Cardiac septum (tissue), 1 donor: ENCODE measurements at places on chromosomes 2 and 18.
A peak's percentile ranks its signal among the peaks of the same experiment; 100 is the strongest.

DNA sequence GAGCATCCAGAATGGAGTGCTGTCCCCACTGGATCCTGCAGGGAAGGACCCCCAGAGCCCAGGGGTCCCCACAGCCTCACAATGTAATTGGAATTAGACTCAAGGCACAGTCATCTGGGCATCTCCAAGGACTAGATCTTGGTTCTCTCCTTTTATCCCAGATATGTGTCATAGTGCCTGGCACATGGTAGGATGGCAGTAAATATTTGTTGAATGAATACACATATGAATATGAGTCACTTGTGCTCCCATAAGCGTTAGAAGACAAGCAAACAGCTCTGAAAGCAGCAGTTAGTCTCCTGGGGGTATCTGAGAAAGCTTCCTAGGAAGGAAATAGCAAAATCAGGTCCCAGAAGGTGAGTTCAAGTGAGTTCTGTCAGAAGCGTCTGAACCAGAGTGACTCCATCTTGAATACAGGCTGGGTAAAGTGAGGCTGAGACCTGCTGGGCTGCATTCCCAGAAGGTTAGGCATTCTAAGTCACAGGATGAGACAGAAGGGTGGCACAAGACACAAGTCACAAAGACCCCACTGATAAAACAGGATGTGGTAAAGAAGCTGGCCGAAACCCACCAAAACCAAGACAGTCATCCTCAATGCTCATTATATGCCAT lies 234.1 kb upstream of the ID2 start:
- no peak for DNase-seq

GRCh38 chr2:8090748-8091700 lies 590.8 kb upstream of the ID2 start:
- DNase-seq, result no peak

- no peak for DNase-seq
Measured at GRCh38 chr2:6639929-6640620, 225.6 kb downstream of the CMPK2 start.

- no peak for DNase-seq
Measured at GRCh38 chr2:160358046-160358445, 135.6 kb downstream of the RBMS1 start.

GRCh38 chr2:140234116-140234515 lies 1453.9 kb upstream of the NXPH2 start:
- no peak for DNase-seq

- no peak for DNase-seq
Measured at GRCh38 chr18:22753130-22753831, 179.8 kb upstream of the RBBP8 start.

DNA sequence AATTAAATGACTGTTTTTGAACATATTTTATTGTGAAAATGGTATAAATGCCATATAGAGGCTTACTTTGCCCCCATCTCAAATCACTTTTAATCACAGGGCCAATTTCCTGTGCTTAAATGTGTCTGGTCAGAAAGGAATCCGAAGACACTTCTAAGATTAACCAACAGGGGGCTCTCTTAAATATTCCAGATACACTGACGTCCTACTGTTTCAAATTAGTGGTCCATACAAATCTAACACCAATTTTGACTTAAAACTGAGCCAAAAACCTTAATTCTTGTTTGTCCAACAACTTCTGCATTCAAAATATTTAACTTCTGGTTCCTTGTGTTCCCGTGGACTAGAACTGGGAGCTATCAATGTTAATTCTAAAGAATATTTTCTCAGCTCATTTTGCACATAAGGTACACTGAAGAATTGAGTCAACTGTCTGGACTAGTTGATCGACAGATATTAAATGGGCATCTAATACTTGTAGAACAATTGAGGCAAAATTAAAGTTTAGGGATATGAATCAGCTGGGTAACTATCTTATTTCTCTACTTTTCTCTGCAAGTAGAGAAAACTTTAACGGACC lies 557.5 kb downstream of the ARHGAP15 start:
- no peak for DNase-seq

DNA sequence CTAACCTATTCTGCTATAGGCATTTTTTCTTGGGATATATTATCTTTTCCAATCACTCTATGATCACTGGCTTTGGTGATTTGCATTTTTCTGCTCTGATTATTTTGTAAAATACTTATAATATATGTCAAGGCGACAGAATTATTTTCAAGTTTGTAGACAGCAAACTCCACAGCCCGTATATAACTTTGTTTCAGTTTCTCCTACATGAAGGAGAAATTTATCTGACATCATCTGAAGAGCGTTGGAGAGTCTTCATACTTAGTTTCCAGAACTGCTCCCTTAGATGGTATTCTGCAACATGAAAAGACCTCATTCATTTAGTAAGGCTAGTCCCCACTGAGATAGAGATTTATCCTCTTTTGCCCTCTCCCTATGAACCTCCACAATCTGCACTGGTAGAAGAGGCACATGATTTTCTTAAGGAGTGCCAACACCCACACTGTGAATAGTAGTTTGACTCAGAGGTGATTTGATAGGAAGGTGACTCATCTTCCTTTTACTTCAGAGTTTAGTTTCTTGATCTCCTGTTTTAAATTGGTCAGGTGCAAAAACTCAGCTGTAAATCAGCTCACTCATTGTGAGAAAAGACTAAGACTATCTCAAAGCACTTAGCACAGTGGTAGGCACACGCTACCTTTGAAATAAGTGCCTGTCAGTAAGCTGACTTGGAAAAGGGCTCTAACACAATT lies 1848.6 kb upstream of the CELF4 start:
- no peak for DNase-seq

GRCh38 chr2:72128843-72129227 lies 18.8 kb downstream of the CYP26B1 start:
- peak; percentile 59 for DNase-seq

DNA sequence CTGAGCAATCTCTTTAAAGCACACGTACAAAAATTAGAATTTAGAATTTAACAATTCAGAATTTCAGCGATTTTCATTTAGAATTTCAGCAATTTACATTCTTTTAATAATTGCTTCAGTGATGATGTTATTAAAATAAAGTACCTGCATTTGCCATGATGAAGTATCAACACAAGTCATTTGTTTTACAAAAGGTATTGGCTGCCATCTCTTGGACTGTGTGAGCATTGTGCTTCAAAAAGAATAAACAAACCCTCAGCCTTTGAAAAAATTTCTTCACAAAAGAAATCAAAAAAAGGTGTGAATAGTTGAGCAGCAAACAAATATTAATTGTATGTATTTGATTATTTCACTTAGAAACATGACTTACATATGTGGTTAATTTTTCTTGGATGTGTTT lies 27.1 kb upstream of the ZC3H15 start:
- no peak for DNase-seq

- DNase-seq, result peak; percentile 71
Measured at GRCh38 chr2:10497797-10498251, 49.7 kb upstream of the ODC1 start.

GRCh38 chr2:220458051-220458450 lies 830.6 kb downstream of the SLC4A3 start:
- no peak for DNase-seq

GRCh38 chr2:110838657-110839384 lies 106.4 kb downstream of the ACOXL start:
- no peak for DNase-seq

- no peak for DNase-seq
Measured at GRCh38 chr2:219381448-219381847, 6.3 kb downstream of the DNPEP start.

DNA sequence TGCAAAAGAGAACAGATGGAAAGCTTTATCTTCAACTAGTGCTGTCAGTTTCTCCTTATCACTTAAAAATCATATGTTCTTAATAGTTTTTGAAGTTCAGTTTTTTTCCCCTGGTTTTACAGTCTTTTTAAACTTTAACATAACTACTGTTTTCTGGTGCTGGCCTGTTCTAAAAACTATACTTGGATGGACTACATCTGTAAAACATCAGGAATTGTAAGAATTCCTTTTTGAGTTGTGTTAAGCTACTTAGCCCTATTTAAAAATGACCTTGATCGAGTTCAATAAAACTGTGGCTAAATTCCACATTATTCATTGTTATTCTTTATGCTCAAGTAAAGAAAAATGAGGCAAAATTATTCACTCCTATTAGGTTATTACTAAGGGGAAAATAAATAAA lies 397.7 kb downstream of the NUP35 start:
- DNase-seq, result no peak

DNA sequence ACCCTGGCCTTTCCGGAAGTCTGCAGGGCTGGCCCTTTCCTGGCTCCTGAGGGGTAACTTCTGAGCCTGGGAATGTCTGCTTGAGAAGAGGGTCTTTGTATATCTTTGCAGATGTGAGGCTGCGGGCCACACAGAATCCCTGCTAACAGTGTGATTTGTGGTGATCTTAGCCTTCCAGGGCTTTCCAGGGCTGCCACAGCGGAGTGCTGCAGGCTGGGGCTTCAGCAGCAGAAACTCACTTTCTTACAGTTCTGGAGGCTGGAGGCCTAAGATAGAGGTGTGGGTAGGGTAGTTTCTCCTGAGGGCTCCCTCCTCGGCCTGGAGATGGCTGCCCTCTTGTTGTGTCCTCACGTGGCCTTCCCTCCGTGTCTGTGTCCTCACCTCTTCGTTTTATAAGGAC lies 294.7 kb upstream of the HS6ST1 start:
- DNase-seq, result no peak

- no peak for DNase-seq
Measured at GRCh38 chr2:231617059-231617926, 24.6 kb downstream of the TEX44 start.

GRCh38 chr2:152525277-152525838 lies 190.4 kb downstream of the FMNL2 start:
- DNase-seq, result no peak

DNA sequence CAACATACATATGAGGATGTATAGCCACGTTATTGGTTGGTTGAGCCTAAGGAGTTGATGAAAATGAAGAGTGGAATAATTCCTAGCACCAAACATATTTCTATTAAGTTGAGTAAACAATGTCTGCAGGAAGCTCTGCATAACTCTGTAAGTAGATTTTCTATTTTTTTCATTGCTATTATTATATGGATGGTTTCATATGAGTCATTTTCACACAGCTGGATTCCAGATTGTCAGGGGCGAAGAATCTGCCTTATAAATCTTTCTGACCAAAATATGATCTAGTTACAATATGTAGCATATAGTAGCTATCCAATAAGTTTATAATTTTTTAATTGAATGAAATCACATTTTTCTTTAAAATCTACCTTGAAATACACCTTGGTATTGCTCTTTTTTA lies 468.0 kb upstream of the PKDCC start:
- no peak for DNase-seq

GRCh38 chr18:61741881-61742454 lies 150.8 kb downstream of the RNF152 start:
- DNase-seq, result no peak

GRCh38 chr2:2762913-2763312 lies 431.8 kb upstream of the MYT1L start:
- no peak for DNase-seq

GRCh38 chr18:25420077-25420825 lies 68.3 kb upstream of the ZNF521 start:
- no peak for DNase-seq

DNA sequence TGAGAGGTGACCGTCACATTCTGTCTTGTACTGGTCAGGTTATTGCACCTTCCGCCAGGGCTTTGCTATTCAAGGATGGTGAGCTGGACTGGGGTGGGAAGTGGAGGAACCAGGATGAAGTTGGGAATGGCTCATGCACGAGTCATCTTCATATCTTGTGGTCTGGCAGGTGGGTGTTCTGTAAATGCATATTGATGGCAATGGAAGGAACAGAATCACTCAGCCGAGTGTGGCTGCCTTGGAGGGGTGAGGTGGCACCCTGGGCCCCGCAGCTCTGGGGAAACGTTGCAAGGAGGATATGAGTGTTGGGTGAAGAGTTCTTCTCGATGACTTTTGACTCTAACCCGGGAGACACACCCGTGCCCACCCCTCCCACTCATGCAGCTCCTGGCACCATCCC lies 1.2 kb downstream of the NEU2 start:
- DNase-seq, result no peak

GRCh38 chr2:191638079-191638801 lies 39.7 kb upstream of the NABP1 start:
- DNase-seq, result no peak

- DNase-seq, result no peak
Measured at GRCh38 chr2:216626168-216626874, 6.9 kb upstream of the IGFBP2 start.

DNA sequence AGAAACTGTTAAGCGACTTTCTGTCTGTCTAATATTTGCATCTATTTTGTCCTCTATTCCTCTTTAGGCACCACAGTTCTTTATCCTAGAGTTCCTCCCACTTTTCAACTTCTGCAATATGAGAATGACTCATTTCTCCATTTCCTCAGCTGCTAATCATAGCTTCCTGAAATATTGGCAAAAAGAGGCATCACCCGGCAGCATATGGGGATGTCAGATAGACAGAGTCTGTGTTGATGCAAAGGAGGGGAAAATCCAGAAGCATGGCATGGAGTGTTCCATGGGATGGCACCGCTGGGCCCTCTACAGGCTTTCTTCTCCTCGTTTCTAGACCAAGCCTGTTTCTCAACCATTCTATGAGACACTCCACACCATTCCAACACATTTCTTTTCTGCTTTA lies 93.4 kb downstream of the DOCK10 start:
- DNase-seq, result no peak

DNA sequence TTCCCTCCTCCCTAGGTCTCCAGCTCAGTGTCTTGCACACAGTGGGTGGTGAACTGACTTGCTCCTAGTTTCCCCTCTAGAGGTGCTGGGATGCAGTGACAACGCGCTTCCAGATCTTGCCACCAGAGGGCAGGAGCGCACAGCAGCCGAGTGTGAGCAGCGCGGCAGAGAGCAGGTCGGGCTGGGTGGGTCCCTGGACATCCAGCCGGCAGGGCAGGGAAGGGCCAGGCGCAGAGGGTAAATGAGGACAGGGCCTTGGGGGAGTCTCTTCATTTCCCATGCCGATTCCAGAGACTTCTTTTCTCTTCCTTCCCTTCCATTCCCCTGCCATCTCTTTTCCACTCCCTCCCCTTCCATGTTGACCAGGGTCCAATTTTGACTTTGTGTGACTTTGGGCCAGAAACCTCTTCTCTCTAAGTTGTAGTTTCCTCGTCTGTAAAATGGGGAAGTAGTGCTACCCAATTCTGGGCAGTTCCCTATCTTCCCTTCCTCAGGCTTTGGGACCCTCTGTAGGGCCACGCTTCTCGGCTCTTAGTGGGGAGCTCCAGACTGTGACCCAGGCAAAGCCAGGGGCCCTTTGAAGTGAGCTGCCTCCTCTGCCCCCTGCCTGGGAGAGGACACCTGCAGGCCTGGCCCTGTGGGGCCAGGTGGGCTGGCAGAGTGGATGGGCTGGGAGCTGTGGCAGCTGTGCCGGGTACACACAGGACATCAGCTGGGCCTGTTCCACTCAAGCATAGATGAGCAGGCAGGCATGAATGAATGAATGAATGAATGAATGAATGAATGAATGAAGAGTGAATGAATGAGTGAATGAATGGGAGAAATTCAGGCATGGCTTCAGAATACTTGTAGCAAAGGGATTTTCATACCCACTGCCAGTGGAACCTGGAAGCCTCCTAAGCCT lies 43.3 kb upstream of the TAF1B start:
- peak; percentile 91 for DNase-seq

DNA sequence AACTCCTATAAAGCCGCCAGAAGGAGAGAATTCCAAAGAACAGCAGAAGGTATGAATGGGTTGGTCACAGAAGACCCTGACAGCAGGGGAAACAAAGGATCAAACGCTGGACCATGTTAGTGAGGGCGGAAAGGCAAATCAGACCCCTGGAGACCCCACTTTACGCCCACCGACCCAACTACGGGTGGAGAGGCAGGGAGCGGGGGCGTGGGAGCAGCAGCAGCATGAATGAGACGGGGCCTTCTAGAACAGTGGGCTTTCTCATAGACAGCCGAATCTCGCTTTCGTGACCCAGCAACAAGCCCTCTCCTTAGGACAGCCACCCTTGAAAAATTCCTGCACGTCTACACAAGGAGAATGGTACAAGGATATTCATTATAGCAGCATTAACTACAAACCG lies 191.0 kb downstream of the HDAC4 start:
- DNase-seq, result no peak
